Activated T-cell treated with anti-CD3 and anti-CD28 coated beads, Interleukin-2, amount 50 U/mL, for 1 hour (primary cell): ENCODE measurements at places on chromosomes 4 and X.

DNA sequence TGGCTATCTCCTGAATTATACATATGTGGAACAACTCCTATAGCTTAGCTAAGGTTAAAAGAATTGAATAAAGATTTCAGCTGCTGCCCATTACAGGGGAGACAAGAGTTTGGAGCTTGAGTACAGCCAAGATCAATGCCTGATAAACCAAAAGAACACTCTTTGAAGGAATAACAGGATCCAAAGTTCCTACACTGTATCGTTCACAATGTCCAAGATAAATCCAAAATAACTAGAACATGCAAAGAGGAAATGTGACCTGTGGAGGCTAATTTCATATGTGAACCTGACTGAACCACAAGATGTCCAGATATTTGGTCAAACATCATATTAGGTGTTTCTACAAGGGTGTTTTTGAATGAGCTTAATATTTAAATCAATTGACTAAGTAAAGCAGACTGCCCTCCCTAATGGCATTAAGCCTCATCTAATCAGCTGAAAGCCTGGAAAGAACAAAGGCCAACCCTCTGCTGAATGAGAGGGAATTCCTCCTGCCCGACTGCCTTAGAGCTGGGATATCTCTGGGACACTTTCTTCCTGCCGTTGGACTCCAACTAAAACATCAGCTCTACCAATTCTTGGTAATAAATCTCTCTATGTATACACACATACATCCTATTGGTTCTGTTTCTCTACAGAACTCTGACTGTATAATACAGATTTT is 19.2 kb downstream of the RFC1 start:
- DNase-seq, result no peak

- no peak for DNase-seq
Measured at GRCh38 chr4:140645614-140646412, 77.1 kb upstream of the UCP1 start.

DNA sequence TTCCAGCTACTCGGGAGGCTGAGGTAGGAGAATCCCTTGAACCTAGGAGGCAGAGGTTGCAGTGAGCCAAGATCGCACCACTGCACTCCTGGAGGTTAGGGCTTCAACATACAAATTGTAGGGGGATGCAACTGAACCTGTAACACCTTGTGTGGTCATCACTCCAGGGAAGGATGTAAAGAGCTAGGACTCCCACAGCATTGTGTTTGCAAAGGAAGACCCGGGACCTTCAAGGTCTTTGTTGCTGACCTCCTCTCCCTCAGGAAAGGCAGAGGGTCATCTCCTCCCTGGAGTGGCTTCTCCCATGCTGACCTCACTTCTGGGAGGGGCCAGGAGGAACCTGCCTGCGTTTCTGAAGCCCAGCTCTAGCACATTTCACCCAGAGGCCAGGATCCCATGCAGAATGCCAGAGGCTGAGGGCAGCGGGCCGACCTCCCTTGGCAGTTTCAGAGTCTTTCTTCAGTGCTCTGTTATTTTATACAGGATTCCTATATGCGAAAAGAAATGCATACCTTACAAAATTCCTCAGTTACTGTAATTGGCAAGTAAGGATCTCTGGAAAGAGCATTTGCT is 80.2 kb downstream of the HTRA3 start:
- peak; percentile 4 for DNase-seq

DNA sequence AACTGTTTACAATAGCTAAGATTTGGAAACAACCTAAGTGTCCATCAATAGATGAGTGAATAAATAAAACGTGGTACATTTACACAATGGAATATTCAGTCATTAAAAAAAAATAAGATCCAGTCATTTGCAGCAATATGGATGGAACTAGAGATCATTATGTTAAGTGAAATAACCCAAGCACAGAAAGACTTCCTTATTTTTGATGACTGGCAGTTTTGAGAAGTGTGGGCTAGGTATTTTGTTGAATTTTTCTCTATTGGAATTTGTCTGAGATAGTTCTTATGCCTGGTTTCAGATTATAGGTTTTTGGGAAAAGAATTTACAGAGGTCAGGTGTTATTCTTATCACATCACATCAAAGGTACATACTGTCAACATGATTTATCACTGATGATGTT is 293.8 kb upstream of the ARSJ start:
- no peak for DNase-seq

DNA sequence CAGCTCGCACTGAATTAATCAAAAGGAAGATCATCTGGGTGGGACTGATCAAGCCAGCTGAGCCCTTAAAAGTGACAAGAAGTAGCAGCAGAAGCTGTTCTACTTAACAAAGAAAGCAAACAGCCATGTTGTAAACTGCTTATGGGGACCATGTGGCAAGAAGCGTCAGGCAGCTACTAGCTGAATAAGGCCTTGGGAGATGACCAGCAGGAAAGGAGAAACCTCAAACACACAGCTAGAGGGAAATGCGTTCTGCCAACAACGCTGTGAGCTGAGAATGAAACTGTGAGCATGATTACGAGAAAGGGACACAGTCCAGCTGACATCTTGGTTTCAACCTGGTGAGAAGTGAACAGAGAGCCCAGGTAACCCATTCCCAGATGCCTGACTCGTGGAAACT is 49.3 kb upstream of the FAM9A start:
- no peak for DNase-seq

DNA sequence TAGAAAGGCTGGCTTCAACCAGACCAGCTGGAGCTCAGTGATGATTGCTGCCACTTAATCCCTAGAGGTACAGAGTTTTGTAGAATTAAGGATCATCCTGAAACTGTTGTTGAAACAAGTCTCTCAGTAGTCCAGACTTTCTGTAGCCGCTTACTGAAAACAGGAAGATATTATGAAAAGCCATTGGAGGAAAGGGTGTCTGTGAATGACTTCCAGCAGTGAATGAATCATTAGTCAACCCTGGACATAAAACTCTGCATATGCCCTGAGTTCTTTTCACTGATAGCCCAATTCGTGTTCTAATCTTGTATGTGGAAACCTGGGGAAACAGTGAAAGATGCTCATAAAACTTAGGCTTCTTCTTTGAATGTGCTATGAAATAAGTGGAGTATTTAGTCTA is 14.8 kb downstream of the HOPX start:
- no peak for DNase-seq
